ENCODE measurements at places on chromosomes 6 and 20.

DNA sequence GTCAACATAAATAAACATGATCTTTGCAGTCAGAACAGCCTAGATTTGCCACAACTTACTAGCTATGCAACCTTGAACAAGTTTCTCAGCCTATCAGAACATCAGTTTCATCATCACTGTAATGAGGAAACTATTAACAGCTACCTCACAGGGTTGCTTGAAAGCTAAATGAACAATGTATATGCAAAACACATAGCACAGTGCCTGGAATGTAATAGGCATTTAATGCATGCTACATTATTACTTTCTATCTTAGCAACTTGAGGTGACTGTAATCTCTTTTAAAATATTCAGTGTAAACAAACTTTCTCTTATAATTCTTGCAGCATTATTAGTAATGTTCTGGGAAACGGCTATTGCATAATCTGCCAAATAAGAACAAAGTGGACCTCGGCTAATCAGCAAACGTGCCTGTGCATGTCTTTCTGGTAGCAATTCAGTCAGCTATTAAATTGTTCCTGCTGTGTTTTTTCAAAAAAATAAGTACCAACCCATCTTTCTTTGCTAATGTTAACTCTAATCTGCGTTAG, 61.5 kb downstream of the SYNE1 start:
- DNase-seq, result no peak

DNA sequence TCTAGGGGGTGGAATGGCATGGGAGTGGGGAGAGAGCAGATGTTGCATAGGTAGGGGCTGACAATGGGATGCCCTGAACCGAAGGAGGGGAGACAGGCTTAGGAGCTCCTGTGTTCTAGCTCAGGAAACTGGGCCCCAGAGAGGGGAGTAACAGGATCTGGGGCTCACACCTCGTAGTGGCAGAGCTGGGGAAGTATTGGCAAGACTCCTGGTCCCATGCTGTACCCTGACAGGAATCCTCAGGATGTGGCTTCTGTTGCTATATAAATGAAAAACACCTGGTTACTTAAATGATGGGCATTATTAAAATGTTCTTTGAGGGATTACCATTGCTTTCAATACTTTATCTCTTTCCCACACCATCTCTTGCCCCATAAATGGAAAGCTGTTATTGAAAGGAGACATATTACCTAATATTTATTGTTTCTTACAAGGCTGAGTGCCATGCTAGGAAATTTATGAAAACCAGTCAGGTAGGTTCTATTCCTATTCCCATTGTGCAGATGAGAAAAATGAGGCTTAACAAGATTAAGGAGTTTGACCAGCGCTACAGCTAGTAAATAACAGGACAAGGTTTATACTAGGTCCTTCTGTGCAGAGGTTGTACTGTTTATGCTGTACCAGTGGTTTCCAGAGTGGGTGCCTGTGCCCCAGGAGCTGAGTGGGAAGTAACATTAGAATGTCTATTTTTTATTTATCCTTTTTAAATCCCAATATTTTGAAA, 35.3 kb upstream of the TCP11 start:
- no peak for DNase-seq

GRCh38 chr6:53546281-53546680, 1.4 kb upstream of the GCLC start:
- no peak for DNase-seq

- no peak for DNase-seq
These were observed 1.0 kb downstream of the BFSP1 start for GRCh38 chr20:17530153-17530552.

GRCh38 chr6:167930295-167930694, 67.2 kb upstream of the KIF25 start:
- DNase-seq, result no peak

GRCh38 chr6:155384321-155384952, 70.2 kb upstream of the TFB1M start:
- no peak for DNase-seq

DNA sequence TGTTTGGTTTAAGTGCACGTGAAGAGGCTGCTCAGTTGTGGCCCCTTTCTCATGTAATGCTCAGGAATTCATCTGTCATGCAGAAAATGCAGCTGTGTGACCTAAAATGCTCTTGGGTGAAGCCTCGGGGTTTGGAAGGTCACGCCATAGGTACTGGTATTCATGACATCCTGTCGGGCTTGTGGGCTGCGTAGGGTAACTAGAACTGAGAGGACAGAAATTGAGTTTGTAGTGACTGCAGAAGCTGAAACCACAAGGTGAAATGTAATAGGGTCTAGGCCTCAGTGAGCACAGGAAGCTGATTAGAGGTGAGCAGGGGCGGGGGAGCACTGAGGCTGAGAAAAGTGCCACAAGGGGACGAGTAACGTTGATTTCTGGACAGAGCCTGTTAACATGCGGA, 128.8 kb downstream of the SOBP start:
- no peak for DNase-seq

DNA sequence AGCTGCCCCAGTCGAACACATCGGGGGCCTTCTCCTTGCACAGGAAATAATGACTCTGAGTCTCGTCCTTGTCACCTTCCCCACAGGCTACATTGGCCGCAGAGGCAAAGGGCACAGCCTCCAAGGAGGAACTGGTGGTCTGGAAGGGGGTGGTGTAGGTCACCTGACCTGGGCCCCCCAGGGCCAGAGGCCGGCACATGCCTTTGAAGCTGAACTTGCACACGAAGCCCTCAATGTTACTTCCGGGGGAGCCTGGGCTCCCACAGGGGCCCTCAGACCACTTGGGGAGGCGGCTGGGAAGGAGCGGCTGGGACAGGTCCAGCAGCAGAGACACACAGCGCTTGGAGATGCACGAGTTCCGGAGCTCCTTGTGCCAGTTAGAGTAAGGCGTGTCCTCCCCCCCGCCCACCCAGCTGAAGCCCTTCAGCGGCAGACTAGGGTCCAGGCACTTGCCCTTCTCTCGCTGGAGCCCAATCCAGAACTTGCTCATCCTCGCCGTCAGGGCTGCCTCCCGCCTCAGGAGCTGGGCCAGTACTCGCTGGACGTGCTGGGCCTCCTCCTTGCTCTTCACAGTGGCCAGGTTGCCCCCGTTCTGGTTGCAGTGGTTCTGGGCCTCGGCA, 578 bp downstream of the CD93 start:
- DNase-seq, result no peak

- no peak for DNase-seq
These were observed 429.3 kb downstream of the PHF3 start for GRCh38 chr6:64064919-64065318.

- peak; percentile 2 for DNase-seq
These were observed 6.2 kb downstream of the SNAP91 start for GRCh38 chr6:83702749-83703148.

DNA sequence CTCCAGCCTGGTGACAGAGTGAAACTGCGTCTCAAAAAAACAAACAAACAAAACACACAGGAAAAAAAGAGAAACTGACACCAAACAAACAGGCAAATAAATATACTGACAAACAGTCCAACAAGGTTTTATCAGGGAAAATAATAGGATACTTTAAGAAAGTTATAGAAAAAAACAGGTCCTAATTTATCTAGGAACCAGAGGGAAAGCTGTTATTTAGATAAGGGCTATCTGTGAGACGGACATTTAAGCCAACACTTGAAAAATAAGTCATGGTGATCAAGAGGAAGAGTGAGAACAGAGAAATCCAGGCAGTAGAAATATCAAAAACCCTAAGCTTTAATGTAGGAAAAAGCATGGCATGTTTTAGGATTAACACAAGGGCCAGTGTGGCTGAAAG, 68.9 kb downstream of the FAM217A start:
- DNase-seq, result no peak

- no peak for DNase-seq
These were observed 41.7 kb downstream of the ALDH5A1 start for GRCh38 chr6:24536466-24536865.

Measured in SK-N-DZ (cell line).